ENCODE measurements at places on chromosomes 7 and 10. TPM values are rescaled to one million over a fixed set of nuclear protein-coding genes. Genes with fewer than 3 reads are reported as not detected.

DNA sequence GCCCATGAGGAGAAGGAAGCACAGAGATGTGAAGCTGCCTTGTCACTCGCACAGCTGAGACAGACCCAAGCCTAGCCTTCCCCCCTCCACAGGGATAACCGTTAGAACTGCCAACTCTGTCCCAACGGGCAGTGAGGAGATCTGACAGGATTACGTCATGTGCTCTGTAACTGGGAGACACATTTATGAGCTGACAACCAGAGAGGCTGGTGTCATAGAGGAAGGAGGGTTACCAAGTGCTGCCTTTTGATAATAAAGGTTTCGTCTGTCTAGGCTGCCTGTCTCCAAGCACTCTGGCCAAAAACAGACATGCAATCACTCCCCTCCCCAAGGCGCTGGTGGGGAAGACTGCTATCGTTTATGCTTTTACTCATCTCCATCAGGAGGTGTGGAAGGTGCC lies 165.9 kb downstream of the PLXNA4 start:
- no peak for DNase-seq

NOBOX gene
- not detected for total RNA-seq

DNA sequence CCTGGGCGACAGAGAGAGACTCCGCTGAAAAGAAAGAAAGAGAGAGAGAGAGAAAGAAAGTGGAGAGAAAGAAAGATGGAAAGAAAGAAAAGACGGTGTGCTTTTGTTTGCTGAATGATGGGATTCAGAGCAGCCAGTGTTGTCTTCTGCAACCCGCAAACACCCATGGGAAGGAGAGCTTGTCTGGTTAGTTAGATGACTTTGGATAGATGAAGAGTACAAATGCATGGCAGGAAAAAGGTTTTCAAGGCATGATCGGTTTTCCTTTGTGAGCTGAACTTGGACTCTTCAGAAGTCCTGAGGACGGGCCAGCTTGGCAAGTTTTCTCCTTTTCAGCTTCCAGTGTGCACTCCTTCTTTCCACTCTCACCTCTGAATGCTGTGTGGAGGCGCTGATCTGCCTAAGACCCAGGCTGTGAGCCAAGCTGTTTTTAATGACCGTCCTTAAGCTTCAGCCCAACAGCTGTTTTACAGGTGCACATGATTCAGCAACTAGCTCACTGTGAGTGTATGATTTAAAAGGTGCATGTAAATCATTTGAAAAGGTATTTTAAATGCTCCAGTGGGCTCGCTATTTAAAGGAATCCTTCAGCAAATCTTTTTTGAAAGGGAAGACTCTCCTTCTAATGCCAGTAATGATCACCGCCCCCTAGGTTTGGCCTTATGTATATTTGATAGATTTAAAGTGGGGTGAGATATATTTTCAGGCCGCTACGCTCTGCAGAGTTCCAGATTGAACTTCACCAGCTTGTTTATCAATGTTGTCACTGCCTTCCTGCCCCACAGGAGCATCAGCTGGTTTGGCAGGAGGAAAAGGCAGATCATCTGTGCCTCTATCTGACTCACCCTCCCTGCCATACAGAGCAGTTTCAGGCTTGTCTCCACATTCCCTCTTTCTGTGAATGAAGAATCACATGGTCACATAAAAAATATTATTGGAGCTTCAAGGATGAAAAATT lies 115.0 kb downstream of the PLXDC2 start:
- DNase-seq: no peak

EZH2 gene
- 16.3 TPM for total RNA-seq

DNA sequence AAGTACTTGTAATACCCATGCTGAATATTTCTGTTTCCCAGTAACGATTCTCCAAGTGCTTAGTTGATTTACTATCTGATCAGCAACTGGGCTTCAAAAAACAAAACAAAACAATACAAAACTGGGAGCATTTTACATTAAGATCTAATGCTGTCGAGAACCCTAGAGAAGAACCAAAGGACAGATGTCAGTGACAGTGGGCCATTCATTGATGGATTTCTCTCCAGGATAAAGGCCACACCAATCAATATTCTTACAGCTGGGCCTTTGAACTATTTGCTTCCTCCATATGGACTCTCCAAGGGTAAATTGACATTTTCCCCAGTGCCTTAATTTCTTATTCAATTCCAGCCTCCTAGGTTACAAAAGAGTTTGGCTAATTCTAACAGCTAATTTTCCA lies 217.5 kb downstream of the ADAM12 start:
- no peak for DNase-seq

FKBP9 gene
- total RNA-seq: 81.8 TPM

DNA sequence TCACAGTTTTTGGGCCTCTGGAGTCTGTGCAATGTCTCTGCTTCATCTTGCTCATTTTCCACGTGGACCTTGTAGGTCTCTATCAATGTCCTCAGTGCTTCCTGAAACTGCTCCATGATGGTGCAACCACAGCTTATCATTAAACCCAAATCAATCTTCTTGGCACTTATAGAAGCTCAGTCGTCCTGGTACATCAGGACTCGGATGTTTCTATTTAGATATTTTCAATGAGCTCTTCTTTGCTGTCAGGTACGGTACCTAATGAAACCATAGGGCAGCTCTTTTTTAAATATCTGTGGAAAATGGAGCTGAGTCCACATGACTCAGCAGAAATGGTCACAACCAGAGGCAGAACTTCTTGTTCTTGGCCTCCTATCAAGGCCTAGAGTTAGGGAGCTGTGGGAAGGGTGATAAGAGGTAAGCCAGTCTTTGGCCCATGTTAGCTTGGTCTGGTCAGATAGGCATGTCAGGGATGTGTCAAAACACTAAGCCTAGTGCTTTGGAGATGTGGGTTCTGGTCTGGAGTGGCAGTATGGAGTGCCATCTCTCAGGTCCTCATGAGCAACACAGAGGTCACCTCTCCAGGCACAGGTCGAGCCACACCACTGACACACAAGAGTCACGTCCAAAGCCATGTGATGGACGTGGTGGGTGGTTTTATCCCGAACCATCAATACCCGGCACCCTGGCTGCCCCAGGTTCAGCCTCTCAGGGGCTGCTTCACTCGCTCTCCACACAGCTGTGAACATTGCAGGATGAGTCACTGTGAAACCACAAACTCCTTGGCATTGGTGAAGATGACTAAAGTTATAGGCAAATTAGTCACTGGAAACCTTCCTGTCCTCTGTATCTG lies 87.0 kb downstream of the TBXAS1 start:
- peak; percentile 85 for DNase-seq

ERVW-1 gene
- not detected for total RNA-seq

ANKRD2 gene
- 5.5 TPM for total RNA-seq

GRCh38 chr10:130743751-130744271 lies 567.7 kb downstream of the TCERG1L start:
- DNase-seq: no peak

ZNF117 gene
- 7.7 TPM for total RNA-seq

DNA sequence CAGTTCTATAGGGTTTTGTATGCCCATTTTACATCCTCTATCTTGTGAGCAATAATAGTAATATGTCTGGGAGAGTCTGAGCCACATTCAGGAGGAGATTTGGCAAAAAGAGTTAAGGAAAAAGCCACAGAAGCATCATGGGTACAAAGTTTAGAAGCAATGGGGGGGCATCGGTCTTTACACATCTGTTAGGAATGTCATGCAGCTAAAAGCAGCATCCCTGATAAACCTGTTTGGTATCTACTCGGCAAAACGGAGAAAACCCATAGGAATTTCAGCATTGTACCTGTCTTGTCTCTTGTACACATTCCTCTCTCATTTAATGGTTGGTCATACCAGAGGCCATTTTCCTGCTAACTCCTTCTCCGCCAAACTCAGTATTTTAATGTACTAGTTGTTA lies 12.5 kb upstream of the HERPUD2 start:
- no peak for DNase-seq

DNA sequence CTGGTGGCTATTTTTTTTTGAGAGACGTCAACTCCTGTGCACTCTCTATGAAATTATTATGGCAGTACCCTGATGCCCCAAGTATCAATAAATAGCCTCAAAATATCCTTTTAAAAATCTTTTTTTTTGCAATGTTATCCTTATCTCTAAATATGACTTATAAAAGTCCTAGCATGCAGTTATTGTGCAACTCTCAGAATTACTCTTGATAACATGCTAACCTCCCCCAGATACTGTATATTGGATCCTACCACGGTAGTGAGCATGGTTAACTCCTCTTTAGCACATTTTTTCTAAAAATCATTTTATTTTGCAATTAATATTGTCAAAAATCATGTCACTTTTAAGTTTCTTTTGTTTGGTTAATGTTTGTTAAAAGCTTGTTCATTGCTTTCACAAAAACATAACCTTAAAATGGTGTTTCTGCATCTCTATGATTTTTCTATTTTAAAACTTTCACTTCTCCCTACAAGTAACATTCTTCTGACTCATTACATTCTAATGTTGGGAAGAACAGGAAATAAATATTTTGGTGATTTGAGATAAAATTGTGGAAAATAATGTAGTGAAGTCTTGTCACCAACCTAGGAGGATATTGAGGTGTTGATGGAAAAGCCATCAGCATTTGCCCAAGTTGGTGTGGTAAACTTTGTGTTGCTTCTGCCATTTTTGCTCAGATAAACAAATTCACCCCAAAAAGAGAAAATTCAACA lies 42.1 kb upstream of the ADRA2A start:
- DNase-seq: no peak

PDE1C gene
- total RNA-seq: 3.2 TPM

OR2A12 gene
- not detected for total RNA-seq

- DNase-seq: no peak
These were observed 83.3 kb downstream of the CTBP2 start for GRCh38 chr10:125076891-125077541.

MAT1A gene
- 4.6 TPM for total RNA-seq

- DNase-seq: no peak
These were observed 13.1 kb upstream of the SLC26A3 start for GRCh38 chr7:107816011-107816566.

Data from lower leg skin (tissue), 4 donors.